ENCODE measurements at places on chromosomes 12 and 14.

- DNase-seq, result no peak
These were observed 24.2 kb upstream of the FOS start for GRCh38 chr14:75254381-75254822.

GRCh38 chr14:54627540-54628363, 60.8 kb downstream of the SAMD4A start:
- DNase-seq, result no peak

- no peak for DNase-seq
These were observed 305.3 kb upstream of the OR4E1 start for GRCh38 chr14:21978999-21979314.

GRCh38 chr12:16021676-16022075, 110.5 kb downstream of the DERA start:
- no peak for DNase-seq

- no peak for DNase-seq
These were observed 146.2 kb downstream of the AACS start for GRCh38 chr12:125211464-125211863.

GRCh38 chr12:22624548-22624869, 462 bp upstream of the ETNK1 start:
- DNase-seq, result no peak

GRCh38 chr14:103361867-103362266, 23.3 kb upstream of the MARK3 start:
- no peak for DNase-seq

GRCh38 chr12:52202361-52203078, 10.7 kb upstream of the KRT80 start:
- no peak for DNase-seq

- no peak for DNase-seq
These were observed 3.7 kb upstream of the PTPRB start for GRCh38 chr12:70640901-70641300.
